Left cardiac atrium (tissue), 4 donors: ENCODE measurements at places on chromosomes 2 and 18.

GRCh38 chr18:12306752-12307700, 1.0 kb upstream of the TUBB6 start:
- peak; percentile 70 for DNase-seq

DNA sequence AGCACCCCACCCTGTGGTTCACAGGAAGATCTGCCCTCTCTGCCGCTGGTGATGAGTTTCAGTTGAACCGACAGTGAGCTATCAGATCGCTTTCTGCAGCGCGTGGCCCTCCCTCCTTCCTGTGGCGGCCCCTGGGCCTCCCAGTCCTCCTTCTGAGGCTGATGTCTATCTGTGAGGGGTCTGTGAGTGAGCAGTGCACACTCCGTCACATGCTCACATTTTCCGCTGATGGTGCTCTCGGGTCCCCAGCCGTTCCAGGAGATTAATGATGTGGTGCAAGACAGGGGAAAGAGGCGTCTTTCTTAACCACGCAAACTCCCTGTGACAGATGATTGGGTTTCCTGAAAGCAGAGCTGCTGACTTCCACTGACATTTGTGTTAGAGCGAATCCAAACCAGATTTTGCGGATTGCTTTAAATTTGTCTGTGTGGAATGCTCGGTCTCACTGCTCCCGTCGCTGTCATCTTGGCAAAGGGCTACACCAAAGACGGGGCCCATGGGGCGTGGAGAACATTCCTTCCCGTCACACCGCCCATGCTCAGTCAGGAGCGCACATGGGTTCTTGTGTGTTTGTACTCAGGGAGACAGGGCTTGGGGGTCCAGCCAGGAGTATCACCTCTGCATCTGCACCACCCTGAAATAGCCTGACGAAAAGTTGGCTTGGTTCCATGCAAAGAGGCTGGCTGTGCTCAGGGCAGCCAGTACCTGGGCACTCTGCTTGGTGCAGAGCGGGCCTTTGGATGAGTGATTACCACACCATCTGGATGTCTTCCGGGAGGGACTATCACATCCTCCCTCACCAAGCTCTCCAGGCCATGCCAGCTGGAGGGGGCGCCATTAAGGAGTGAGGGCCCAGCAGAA, 154.7 kb upstream of the HS6ST1 start:
- peak; percentile 52 for DNase-seq

GRCh38 chr2:52695731-52696130, 1071.9 kb upstream of the CHAC2 start:
- DNase-seq: no peak

DNA sequence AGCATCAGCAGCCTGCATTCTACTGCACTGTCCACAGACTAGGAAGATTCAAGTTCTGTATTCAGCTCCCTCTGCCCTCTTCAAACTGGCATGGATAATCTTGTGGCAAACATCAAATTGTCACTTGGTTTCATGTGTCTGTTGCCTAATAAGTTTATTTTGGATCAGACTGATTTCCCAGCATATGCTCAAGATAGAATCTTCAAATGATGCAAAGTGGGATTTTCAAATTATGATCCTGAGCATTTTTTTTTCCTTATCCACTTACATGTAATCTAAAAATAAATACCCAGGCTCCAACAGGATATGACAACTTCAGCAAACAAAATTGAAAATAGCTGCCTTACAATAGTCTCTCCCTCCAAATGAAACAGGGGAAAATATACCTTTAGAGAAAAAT, 160.9 kb upstream of the VRK2 start:
- DNase-seq: no peak
